ENCODE measurements at places on chromosomes 16 and 17.

DNA sequence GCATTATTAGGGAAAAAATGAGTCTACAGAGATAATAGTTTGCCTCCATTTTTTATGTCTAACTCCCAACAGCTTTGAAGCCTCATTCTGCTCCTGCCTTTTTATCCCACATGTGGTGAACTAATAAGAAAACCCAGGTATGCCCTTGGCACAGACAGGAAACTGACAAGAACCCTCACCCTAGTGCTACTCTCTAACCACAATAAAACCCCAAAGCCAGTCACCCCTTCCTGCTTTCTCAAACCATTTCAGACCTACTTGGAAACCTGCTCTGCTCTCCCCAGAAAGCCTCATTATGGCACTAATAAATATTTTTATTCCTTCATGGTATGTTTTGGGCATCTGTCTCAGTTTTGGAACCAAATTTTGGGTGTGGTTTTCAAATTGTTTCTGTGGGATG lies 3.9 kb upstream of the MARVELD3 start:
- DNase-seq: no peak

- no peak for DNase-seq
These were observed 101.9 kb downstream of the PCTP start for GRCh38 chr17:55852734-55853133.

- DNase-seq: no peak
These were observed 67.9 kb downstream of the ZZEF1 start for GRCh38 chr17:4074831-4075495.

GRCh38 chr16:65196420-65197075 lies 74.7 kb upstream of the CDH11 start:
- DNase-seq: no peak

DNA sequence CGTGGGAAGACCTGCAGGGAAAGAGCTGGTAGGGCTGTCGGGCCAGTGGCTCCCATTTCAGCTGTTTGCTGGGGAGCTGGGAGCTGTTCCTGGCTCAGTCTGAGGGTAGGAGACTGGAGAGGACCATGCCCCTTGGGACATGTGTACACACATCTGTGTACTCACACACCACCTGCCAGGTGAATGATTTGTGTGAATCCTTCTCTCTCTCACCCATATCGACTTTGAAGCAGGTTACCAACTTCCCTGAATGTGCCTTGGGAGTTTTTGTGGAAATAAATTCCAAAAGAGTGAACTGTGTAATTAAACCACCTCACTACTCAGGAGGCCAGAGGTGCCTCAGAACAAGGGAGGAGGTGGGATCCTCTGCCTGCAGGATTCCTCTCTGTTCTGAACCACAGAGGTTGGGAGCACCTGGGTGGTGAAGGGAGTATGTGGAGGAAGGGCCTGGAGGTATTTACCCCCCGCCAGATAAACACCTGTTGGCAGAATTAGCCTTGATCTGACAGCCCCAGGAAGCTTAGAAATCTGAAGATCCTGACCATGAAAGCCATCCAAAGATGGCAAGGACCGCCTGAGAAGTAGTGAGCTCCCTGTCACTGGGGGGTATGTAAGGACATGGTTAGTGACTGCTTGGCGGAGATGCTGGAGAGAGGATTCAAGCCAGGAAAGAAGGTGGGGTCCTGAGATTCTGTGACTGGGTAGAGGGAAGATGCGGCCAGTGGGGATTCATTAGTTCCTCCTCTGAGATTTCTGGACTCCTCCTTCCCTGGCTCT lies 3.3 kb downstream of the ABCC3 start:
- DNase-seq: no peak

All from stimulated activated CD8-positive, alpha-beta memory T cell treated with anti-CD3 and anti-CD28 coated beads, Interleukin-4, amount 100 ng/mL, for 24 hours (primary cell).